Nephron progenitor cell (in vitro differentiated cells): ENCODE measurements at places on chromosomes 6 and 20.

DNA sequence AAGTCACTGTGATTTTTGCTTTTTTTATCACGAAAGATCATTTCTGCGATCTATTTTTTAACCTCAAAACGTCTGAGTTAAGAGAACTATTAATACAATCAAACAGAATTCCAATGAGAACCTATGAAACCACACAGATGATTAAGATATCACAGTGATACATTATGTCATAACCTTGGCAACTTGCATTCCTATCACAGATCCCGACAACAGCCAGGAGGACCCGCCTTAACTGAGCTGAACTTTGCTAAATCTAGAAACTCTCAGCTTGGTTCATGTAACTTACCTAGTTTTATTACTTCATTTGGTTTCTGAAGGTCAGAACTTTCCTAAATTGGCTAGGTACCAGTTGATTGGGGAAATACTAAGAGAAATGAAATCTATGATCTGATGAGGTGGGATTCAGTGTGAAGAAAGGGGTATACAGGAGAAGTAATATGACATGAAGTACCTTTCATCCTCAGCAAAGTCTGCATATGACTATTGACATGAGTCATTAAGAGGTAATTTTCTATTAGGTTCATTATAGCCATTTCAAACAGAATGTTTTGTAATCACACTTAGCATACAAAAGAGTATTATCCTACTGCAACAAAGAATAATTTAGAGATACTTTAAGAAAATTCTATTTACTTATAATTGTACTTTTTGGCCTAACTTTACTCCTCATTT is 11.2 kb downstream of the LYRM4 start:
- DNase-seq = no peak

- DNase-seq = no peak
These were observed 79.6 kb downstream of the RPS12 start for GRCh38 chr6:132893772-132894490.

GRCh38 chr20:54256202-54256601 is 48.3 kb downstream of the PFDN4 start:
- no peak for DNase-seq

- no peak for DNase-seq
These were observed 389.2 kb upstream of the CITED2 start for GRCh38 chr6:139763468-139764210.

GRCh38 chr6:75429061-75429703 is 64.4 kb downstream of the FILIP1 start:
- DNase-seq = no peak

DNA sequence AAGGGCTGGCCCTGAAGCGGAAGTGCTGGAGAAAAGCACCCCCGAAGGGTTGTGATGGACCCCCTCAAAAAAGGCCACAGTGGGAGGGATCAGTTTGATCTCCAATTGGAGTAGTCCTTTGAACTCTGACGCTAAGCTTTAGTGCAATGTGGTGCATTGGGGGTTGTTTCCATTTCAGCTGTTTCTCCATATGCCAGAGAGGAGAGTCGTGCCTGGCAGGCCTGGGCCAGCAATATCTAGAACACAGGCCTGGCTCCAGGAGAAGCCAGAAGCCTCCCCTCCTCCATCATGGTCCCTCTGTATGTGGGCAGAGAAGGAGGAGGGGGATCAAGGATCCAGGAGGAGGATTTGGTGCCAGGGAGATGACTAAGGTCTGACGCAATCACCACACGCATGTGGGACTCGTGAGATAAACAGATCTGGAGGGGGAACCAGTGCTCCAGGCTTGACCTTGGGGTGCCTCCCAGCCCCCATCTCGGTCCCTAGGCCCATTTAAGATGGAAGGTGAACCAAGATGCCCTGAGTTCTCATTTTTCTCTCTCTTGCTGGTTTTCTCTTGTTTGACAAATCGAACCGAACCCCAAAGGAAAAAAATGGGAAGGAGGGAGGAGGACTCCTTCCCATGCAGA is 517.4 kb upstream of the JARID2 start:
- no peak for DNase-seq

DNA sequence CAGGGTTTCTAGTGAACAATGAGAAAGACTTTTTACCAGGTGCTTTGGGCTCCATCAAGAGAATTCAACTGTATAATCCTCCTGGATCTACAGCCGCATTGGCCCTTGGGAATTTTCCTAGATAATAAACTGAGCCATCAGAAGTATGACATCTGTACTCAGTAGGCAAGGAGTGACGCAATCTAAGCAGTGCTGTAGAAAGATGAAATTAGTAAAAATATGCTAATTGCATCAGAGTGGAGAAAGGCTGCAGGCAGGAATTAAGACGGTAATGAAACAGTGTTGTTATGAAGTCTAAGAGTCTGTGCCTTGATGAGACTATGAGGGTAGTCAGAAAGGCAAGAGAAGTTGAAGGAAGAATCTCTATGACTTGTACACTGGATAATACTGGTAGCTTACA is 507.9 kb upstream of the SOX4 start:
- no peak for DNase-seq

GRCh38 chr20:1418350-1418749 is 25.5 kb upstream of the FKBP1A start:
- DNase-seq = no peak

GRCh38 chr6:106514583-106514885 is 114.8 kb downstream of the RTN4IP1 start:
- no peak for DNase-seq

- no peak for DNase-seq
These were observed 105.1 kb downstream of the TOX2 start for GRCh38 chr20:44019638-44020335.

DNA sequence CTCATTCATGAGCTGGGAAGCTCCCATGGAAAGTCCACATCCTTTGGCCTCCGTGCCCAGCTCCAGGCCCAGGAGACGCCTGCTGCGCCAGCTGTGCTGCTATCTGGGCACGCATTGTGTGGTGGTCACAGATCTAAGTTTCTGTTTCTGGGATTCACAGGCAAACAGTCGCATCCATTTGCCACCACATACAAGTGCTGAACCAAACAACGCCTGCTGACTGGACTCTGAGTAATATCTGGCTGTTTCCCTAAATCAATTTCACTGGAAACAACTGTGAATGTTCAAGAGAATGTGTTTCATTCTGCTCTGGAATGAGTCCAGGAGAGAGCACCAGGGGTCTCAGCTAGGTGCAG is 45.5 kb downstream of the IRF4 start:
- no peak for DNase-seq

GRCh38 chr20:62350629-62351422 is 16.3 kb downstream of the LAMA5 start:
- no peak for DNase-seq

- no peak for DNase-seq
These were observed 327.2 kb downstream of the HTR1B start for GRCh38 chr6:77136086-77136485.

- DNase-seq = no peak
These were observed 41.1 kb downstream of the VEGFA start for GRCh38 chr6:43810965-43811732.

- DNase-seq = no peak
These were observed 27.4 kb upstream of the SLC24A3 start for GRCh38 chr20:19185083-19185482.

- no peak for DNase-seq
These were observed 8.3 kb downstream of the ZNF322 start for GRCh38 chr6:26651133-26651781.

- DNase-seq = no peak
These were observed 19.7 kb downstream of the PROCR start for GRCh38 chr20:35191419-35192117.

GRCh38 chr20:49214571-49214970 is 4.6 kb upstream of the DDX27 start:
- no peak for DNase-seq

- DNase-seq = no peak
These were observed 183.3 kb downstream of the FOXC1 start for GRCh38 chr6:1792989-1793388.

GRCh38 chr6:34964564-34964963 is 75.5 kb downstream of the ANKS1A start:
- no peak for DNase-seq

DNA sequence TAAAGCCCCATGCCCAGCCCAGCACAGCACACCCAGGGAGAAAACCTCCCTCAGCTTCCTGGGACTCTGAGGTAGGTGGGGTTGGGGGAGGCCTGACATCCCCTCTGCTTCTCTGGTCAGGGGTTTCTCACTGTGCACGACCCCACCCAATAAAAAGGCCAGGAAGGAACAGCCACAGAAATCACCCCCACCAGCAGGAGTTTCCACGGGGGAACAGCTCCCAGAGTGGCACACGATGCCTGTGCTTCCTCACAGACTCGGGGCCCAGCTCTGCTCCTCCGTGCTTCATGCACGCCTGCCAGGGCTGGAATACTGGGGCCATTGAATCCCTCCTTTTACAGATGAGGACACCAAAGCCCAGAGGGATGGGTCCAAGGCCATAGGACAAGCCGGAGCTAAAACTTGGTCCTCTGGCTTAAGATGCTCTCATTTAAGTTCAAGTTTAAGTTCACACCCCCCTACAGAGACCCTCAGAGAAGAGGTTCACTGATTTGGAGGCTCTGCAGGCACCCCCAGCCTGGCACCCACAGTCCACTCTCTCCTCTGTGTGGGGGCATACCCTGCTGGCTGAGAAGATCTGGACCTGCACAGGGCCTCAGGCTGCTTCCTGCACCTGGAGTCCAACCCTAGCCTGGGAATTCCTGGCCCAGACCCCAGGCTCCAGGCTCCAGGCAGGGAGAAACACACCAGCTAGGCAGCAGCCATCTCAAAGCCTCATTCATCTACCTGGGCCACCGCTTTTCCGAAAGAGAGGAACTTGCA is 14.3 kb downstream of the ACSS1 start:
- DNase-seq = no peak

GRCh38 chr20:53226826-53227225 is 254.7 kb downstream of the TSHZ2 start:
- DNase-seq = no peak

DNA sequence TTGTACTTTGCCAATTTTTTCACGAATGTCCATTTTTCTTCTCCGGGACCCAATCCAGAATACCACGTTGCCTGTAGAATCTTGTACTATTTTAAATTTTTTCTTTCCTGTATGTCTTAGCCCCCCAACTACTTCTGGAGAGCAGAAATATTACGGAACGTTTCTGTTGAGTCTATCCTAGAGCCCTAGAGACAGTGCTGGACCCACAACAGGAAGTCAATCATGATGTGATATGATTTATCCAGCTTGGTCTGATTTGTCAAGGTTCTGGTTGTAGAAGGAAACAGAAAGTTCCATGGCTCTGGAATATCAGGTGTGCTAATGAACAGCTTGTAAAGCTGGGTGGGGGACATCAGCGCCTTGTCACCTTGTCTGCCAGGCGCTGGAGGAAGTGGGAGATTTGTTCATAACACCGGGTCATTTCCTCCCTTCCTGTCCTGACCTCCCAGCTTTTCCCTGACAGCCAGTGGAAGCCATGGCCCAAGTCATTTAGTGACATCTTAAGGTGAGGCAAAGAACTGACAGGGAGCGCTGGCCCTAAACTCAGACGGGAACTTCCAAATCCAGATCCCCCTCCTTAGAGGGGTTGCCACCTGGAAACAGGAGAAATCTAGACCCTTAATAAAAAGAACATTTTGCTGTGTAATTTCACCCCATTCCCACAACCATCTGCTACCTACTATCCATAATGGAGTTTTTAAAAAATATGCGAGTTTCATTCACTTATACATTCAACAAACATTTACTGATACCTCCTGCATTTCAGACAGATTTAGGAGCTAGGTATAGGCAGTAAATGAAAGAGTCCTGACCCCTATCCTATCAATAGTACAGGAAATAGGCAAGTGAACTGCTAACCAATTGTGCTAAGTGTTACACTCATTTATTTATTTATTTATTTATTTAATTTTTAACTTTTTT is 130.5 kb downstream of the ZFP64 start:
- DNase-seq = peak; percentile 33

GRCh38 chr20:38543014-38543906 is 37.7 kb upstream of the ADIG start:
- DNase-seq = no peak

GRCh38 chr6:79391480-79391879 is 145.8 kb downstream of the LCA5 start:
- no peak for DNase-seq

GRCh38 chr20:11867291-11867919 is 50.3 kb upstream of the BTBD3 start:
- no peak for DNase-seq

DNA sequence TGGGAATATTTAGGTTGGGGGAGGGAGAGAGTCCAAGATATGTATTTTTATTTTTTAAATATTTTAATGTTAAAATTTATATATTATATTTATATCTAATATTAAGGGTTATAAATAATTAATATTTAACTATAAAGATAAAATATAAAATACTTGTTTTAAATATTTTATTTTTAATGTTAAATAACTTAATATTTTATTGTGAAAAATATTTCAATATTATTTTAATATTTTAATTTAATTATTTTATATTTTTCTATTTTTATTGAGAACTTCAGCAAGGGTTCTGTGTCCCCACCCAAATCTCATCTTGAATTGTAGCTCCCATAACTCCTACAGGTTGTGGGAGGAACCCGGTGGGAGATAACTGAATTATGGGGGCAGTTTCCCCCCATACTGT is 34.0 kb downstream of the PERP start:
- DNase-seq = no peak

- DNase-seq = no peak
These were observed 29.1 kb upstream of the CSNK2A1 start for GRCh38 chr20:572727-573126.

GRCh38 chr6:22271081-22271480 is 25.8 kb downstream of the PRL start:
- DNase-seq = no peak

DNA sequence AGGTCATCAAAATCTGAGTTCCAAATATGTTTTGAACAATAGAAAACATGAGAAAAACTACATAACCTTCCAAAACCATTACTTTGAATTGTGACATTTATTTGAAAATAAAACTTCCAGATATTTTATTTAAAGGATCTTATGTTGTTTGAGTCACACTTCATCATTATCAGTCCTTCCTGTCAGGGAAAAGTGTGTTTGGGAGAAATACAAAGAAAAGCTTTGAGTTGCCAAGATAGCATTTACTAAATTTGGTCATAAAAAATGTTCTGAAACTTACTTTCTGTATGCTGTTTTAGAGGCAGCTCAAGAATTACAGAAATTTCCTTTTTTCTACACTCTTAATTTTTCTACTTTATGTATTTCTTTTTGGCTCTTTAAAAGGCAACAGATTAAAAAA is 208.2 kb upstream of the RIN2 start:
- no peak for DNase-seq

- DNase-seq = no peak
These were observed 21.3 kb upstream of the HIVEP2 start for GRCh38 chr6:142966294-142966693.

DNA sequence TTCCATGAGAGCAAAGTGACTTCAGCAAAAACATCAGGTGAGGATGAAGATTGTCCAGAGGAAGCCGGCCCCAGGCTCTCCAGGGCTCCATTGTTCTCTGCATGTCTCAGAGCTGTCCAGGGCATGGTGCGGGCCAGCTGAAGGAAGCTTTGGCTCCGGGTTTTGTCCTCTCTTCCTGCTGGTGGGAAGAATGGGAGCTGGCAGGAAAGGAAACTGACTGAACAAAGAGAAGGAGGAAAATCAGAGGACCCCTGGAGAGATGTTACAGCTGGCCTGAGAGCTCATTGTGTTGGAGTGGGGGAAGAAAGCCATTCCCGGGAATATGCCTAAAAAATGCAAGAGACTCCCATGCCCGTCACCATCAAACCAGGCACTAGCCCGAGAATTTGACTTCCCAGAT is 27.1 kb downstream of the PRND start:
- DNase-seq = no peak

- DNase-seq = no peak
These were observed 32.1 kb downstream of the SF3B5 start for GRCh38 chr6:144063246-144063743.

- no peak for DNase-seq
These were observed 40.2 kb downstream of the HBS1L start for GRCh38 chr6:135014353-135014832.
